ENCODE measurements at places on chromosomes 1 and 21.

DNA sequence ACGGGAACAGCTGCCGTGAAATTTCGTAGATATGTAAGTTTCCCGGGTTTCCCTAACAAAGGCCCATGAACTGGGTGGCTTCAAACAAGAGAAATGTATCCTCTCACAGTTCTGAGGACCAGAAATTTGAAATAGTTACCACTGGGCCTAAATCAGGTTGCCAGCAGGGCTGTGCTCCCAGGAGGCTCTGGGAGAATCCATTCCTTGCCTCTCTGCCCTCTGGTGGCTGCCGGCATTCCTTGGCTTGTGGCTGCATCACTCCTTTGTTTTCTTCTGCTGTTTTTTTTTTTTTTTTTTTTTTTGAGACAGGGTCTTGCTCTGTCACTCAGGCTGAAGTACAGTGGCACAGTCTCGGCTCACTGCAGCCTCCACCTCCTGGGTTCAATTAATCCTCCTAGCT is 23.7 kb downstream of the UMODL1 start:
- no peak for DNase-seq

DNA sequence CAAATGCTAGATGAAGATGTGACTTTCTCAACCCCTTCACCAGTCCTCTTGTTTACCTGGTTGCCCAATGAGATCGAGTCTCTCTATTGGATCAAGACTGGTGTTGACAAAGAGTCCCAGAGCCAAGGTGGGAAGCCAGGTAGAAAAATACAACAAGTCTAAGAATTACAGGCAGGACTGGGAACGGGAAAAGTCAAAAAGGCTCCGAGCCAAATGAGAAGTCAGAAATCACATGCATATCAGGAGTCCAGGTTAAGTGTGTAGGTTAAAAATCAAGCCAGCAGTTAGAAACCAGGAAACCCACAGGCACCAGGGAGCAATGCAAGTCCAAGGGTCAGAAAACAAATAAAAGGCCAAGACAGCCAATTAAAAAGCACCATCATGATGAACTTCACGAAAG is 27.4 kb upstream of the DUSP23 start:
- DNase-seq, result no peak

DNA sequence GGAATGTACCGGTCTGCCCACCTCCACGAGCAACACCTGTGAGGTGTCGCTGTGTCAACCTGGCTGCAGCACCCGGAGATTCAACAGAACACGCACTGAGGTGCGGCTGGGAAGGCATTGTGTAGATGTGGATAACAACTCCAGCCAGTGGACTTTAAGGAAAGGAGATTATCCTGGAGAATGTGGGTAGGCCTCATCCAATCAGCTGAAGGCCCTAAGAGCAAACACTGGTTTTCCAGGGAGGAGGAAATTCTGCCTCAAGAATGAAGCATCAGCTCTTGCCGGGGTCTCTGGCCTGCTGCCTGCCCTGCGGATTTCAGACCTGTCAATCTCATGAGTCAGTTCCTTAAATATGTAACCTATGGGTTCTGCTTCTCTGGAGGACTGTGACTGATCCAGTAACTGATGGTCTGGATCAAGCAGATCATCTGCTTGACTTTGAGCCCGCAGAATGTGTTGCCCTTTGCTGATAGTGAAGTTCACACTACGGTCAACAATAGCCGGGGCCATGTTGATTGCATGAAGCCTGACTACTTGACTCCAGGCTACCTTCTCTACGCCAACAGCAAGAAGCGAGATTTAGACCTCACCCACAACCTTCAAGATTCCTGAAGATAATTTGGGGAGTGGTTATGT is 15.9 kb upstream of the PRDM15 start:
- no peak for DNase-seq

DNA sequence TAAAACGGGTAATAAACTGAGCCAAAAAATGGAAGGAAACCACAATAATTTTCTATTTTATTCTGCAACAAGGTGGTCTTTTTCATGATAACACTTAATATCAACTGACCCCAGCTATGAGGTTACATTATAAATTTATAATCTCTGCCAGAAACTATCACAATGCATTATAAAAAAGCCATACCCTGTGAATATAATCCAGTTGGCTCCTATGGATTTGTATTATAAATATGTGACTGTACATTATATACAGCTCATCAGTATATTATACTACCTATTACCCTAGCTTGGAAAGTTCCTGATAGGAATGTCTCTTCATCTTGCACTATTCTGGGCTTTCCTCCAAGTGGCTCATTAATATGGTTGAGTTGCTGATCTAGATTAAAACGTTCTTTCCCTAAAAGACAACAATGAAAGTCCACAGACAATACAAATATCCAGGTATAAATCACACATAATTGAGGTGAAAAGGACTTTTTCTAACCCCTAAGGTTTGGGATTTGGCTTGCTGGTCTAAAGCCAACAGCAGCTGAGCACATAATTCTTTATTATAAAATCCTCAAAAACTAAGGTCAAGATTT is 487.7 kb downstream of the TTLL7 start:
- no peak for DNase-seq

GRCh38 chr1:186806477-186806876 is 22.3 kb upstream of the PLA2G4A start:
- no peak for DNase-seq

GRCh38 chr1:34166625-34167361 is 1.8 kb upstream of the CSMD2 start:
- DNase-seq, result peak; percentile 40

- DNase-seq, result no peak
Observed at GRCh38 chr1:86913399-86913895, 479 bp downstream of the SELENOF start.

DNA sequence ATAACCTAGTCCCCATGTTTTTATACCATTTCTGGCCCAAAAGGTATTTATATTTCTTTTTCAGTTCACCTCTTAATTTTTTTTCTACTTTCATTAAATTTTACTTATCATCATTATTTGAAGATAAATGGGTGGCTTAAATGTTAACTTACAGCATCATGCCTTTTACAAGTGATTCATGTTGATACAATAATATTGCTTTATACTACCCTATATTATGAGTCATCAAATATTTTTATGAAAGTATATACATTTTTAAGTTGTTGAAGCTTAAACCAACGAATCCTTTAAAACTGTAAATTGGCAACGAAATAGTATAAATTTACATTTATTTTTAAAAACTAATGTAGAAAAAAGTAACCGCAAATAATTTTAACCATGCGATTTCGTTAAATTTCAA is 207.9 kb downstream of the DPYD start:
- no peak for DNase-seq

DNA sequence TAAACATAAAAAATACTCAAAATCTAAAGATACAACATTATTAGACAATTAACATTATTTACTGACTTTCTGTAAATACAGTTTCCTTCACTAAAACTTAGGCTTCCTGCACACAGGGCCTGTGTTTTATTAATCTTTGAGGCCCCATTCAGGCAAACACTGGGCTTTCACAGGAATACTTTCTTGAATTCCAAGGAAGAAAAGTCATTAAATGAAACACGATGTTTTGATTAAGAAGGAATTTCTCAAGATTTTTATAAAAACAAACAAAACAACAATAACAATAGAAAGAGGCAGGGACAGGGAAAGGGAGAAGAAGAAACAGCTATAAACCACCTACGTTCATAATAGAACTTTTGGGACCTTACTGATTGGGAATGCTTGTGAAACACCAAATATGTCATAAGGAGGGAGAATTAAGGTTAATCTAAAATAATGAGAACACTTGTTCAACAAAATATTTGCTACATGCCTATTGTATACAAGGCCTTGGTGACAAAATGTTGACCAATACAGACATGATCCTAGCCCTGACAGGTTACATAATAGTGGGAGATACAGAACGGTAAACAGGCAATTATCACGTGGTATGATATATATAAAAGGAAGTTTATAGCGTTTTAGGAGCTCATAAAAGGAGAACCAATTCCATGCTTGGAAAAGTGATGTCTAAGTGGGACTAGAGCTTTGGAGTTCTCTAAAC is 3.6 kb downstream of the DDAH1 start:
- DNase-seq, result no peak

GRCh38 chr1:156811168-156811567 is 5.5 kb downstream of the SH2D2A start:
- DNase-seq, result no peak

DNA sequence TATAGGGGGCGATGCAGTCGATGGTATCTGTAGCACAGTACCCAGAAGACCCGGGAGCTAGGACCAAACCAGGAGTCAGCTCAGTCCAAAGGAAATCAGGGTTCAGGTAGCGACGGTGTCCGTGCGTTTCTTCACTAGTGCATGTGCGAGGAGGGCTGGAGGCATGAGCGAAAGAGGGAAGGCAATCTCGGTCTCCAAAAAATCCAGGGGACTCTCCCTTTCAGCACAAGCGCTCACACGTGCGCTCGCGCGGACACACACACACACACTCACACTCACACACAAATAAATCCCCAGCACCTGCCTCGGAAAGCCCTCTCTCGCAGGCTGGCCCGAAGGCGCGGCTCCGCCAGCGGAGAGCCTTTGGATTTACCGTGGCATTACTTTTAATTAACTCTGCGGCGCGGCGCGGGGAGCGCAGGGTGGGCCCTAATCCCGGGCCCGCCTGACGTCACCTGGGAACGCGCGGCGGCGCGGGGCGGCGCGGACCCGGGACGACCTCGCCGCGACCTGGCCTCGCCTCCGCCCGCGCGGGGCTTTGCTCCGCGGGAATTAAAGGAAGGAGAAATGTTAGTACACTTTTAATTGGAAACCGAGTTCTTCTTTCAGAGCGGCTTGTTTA is 121.2 kb downstream of the LMX1A start:
- DNase-seq, result peak; percentile 65

Data from neuronal stem cell (in vitro differentiated cells).